ENCODE measurements at places on chromosomes 1 and 21.

DNA sequence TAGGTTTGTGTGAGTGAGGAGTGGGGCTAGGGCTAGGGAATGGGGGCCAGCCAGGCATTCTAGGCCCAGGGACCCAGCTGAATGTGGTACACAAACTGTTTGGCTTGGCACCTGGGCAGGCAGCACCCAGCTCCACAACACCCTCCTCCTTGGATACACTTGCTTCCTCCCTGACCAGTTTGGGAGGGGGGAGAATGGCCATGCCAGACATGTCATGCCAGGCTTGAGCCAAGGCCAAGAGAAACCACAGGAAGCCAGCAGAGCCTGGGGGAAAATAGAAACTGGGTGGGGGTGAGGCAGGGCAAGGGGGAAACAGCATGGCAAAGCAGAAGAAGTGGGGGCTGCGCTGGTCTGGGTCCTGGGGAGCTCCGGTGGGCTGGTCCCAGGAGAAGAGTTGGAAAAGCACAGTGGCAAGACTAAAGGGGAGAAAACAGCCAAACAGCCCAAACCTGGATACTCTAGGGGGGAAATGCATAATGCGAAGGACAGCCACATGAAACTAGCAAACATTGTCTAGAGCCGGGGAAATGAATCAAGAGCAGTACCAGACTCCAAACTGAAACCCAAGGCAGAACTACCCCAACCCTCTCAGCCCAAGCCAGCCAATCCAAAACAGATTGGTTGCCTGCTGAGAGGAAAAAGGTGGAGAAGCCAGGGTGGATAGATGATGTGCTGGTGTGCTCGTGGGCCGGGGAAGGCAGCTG is 47.9 kb downstream of the LGR6 start:
- no peak for DNase-seq

- no peak for DNase-seq
These were observed 15.5 kb upstream of the TSPEAR start for GRCh38 chr21:44726826-44727225.

- DNase-seq = no peak
These were observed 6.5 kb downstream of the ENO1 start for GRCh38 chr1:8871965-8872399.

DNA sequence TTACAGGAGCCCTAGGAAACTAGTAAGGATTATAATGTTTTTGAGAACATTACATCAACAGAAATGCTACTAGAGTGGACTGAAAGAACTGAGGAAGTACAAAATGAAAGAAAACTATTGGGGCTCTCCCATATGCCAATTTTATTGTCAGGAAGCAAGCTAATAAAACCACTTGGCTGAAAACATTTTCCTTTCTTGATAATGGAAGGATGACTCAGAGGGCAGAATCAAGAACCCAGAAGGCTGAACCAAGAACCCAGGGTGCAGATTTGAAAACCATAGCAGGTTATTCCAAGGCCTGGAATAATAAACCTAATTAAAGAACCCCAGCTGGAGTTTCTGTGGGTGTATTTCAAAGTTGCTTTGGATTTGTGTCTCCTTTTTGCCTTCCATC is 70.7 kb downstream of the RPE65 start:
- DNase-seq = no peak

DNA sequence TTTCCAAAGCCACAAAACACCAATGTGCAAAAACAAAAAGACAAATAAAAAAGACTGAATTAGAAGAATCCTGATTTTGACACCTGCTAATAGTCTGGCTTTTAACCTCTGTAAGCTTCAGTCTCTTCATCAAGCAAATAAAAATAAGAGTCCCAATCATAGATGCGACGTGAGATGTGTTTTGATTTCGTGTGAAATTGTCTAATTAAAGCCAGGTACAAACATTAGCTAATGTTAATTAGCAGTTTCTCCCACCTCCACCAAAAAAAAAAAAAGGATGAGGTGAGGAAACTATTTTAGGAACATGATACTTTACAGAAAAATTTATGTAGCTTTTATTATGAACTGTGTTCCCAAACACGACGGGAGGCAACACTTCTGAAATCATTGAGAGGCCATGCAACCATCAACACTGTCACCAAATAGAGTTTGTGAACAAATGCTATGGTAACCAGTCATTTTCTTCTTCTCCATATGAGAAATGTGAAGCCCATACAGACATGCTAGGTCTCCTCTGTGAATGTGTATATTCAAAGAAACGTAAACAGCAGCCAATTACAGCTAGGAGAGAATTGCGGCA is 6.7 kb upstream of the EVI5 start:
- no peak for DNase-seq

GRCh38 chr1:21935393-21935804 is 1.7 kb downstream of the HSPG2 start:
- DNase-seq = no peak

GRCh38 chr1:29716306-29716705 is 480.0 kb downstream of the PTPRU start:
- DNase-seq = no peak

DNA sequence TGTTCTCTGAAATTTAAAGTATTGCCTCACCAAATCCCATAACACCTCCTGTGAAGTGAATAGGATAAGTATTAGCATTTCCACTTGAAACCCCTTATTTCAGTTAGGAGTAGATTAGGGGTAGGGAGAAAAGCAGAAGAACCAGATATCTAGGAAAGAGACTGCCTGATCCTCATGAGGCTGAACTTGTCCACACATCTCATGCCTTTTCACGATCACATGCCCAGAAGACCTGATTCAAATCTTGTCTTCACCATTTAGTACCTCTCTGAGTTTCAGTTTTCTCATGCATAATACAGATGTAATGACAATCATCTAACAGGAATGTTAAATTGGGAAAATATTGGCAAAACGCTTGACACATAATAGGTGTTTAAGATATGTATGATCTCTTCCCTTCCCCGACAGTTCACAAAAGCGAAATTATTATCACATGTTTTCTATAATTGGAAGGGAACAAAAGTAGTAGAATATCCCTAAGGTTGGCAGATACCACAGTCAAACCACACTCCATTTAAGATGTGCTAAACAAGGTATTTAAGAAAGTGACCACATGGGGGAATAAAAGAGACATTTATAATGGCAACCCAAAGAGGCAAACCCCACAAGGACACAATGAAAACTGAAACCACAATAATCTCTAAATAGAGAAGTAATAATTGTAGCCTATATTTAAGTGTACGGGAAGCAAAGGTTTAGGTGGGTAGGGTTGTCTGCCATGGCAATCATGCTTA is 25.2 kb downstream of the GFI1 start:
- no peak for DNase-seq

- no peak for DNase-seq
These were observed 17.3 kb upstream of the ERICH3 start for GRCh38 chr1:74690909-74691308.

DNA sequence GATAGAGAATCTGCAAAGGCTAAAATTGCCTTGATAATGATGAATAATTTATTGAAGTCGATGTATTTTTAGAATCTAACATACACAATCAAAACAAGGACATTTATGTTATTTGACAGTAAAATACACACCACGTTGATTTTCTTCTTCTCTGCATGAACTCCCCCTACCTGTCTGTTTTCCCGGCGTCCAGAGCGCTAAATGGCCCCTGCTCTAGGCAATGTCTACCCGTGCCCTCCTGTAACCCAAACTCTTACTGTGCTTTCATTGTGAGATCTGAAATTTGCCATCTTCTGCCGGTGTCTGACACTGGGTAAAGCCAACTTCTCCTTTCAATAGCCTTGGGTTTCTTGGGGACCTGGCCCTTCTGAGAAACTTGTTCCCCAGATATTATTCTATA is 6.7 kb upstream of the OR11L1 start:
- no peak for DNase-seq

DNA sequence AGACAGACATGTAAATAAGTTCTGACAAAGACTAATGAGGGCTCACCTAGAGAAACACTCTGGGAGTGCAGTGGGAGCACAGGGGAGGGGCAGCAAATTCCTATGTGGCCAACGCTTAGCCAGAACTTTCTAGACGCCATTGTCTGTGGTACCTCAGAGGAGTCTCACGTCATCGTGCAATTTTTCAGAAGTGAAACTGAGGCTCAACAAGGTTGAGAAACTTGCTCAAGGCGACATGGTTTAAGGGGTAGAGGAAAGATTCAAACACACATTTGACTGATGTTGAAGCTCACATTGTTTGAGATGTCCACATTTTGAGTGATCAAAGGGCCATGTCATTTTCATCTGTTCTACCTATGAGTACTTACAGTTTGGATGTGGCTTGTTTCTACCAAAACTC is 152.6 kb upstream of the LMO4 start:
- DNase-seq = no peak

GRCh38 chr1:244325056-244325758 is 126.5 kb downstream of the ADSS2 start:
- DNase-seq = no peak

DNA sequence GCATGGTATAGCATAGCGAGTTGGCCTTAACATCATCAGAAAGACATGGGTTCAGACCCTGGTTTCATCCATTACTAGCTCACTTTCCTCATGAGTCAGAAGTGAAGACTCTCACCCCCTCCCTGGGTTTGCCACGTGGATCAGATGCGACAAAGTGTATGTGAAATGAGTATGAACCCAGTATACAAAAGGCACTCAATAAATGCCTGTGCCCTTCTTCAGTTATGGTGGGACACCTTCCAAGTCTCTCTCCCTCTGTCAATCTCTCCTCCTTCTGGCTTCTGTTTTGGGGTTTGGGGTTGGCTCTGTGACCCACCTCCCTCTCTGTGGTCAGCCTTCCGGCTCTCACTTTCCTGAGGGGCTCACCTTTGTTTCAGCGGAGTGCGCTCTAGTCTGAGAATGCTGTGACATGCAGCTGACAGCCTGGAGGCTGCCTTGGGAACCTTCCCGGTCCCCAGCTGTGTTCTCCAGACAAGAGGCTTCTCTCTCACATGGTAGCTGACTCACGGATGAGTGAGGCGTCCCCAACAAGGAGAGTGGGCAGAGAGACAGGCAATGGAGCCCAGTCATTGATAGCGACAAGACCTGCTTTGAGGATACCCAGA is 155.0 kb upstream of the EDN2 start:
- no peak for DNase-seq

DNA sequence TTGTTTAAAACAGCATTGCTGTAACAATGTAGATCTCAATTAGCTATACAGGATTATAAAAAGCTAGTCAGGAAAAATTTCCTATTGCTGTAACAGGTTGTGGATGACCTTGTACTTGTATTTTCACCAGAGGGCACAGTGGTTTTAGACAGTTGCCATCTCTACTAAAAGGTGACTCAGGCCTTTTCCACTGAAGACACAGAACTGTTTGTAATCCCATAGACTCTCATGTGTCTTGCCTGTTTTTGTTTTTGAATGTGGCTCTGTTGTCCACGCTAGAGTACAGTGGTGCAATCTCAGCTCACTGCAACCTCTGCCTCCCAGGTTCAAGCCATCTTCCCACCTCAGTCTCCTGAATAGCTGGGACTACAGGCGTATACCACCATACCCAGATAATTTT is 5.9 kb downstream of the MTFR1L start:
- DNase-seq = no peak

DNA sequence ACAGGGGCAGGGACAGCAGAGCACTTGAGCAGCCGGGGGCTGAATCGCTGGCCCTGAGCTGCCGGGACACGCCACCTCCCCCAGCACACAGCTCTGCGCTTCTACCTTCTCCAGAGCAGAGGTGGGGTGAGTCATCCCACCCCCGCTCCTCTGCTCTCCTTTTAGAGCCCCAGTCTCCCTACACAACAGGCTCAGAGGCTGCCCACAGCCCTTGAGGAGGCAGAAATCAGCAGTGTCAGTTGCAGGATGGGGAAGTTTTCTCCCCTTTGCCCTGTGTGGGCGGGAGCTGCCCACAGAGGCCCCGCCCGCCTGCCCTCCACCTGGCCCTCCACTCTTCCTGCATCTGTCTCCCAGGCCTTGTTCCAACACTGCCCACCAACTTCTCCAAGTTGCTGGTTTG is 94.6 kb downstream of the STUM start:
- DNase-seq = no peak

- no peak for DNase-seq
These were observed 46.3 kb upstream of the ETS2 start for GRCh38 chr21:38759413-38759812.

DNA sequence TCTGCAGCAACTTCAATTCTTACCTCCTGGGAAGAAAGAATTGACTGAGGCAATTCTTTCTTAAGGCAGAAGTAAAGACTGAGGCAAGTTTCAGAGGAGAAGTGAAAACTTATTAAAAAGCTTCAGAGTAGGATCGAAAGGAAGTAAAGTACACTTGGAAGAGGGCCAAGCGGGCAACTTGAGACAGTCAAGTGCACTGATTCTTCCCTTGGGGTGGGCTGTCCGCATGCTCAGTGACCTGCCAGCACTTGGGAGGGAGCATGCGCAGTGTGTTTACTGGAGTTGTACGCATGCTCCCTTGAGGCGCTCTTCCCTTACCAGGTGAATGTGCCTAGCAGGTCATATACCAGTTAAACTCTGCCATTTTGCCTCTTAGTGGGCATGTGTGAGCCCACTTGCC is 55.3 kb upstream of the NBPF3 start:
- DNase-seq = no peak

DNA sequence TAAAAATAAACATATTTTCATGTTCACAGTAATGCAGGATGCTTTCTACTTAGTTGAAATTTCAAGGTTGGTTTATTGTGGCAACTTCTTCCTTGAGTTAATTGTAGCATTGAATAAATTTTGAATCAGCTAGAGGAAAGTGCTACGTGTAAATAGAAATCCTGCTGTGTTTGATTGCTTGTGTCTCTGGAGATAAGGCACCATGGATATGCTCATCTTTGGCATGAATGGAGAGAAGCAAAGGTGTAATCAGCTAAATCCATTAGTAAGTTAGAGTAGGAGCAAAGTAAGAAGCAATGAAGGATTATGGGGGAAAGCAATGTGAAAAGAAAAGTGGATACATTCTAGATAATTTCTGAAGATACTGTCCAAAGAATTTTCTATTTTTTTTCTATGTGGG is 331.1 kb downstream of the PTPRC start:
- no peak for DNase-seq

- DNase-seq = no peak
These were observed 6.6 kb downstream of the UBL4B start for GRCh38 chr1:110118636-110119396.

GRCh38 chr1:103363008-103363365 is 162.5 kb upstream of the RNPC3 start:
- no peak for DNase-seq

GRCh38 chr21:32257962-32258785 is 20.7 kb downstream of the MIS18A start:
- no peak for DNase-seq

DNA sequence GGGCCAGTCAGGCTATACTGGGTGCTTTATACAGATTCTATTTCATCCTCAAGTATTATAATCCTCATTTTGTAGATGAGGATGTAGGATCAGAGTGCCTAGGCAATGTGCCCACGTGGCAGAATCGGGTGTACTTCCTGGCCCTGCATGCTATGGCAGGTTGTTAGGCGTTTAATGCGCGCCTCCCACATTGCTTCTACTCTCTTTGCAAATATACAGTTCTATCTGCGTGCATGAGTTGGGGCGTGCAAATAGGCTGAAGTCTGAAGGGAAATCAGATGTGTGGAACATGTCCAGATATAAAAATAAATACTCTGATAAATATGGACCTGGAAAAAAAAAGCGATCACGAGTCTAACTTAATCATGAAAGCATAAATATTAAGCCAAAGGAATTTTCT is 194.7 kb upstream of the FMN2 start:
- no peak for DNase-seq

GRCh38 chr1:231242516-231243198 is 1.6 kb downstream of the GNPAT start:
- no peak for DNase-seq

- DNase-seq = no peak
These were observed 11.4 kb downstream of the SOX13 start for GRCh38 chr1:204084247-204084772.

GRCh38 chr1:203128716-203129500 is 1.4 kb downstream of the ADORA1 start:
- DNase-seq = no peak

GRCh38 chr1:32485554-32486255 is 20.8 kb downstream of the ZBTB8B start:
- no peak for DNase-seq
